Glomerular endothelial cell (primary cell): ENCODE measurements at places on chromosomes 12 and 14. TPM values are rescaled to one million over a fixed set of nuclear protein-coding genes. Genes with fewer than 3 reads are reported as not detected.

The PTCSC3 gene
- total RNA-seq = not detected in 2 replicates

The BATF gene
- not detected in 2 replicates for total RNA-seq

The SLC6A12 gene
- total RNA-seq = 0.70 and 0.92 TPM in 2 replicates

The CLEC4C gene
- not detected in 2 replicates for total RNA-seq

The SLC38A4 gene
- total RNA-seq = 0.10 TPM in 1 of 2 replicates, not detected in the other

The CAPRIN2 gene
- 20.6 and 22.9 TPM in 2 replicates for total RNA-seq

The TPH2 gene
- total RNA-seq = not detected in 2 replicates

The DNAH10 gene
- total RNA-seq = not detected in 2 replicates

The LAG3 gene
- total RNA-seq = not detected in 2 replicates

The KIF26A gene
- total RNA-seq = 8.0 and 19.8 TPM in 2 replicates

The RND1 gene
- 4.7 and 14.9 TPM in 2 replicates for total RNA-seq

The SIX4 gene
- 4.8 and 6.4 TPM in 2 replicates for total RNA-seq

The TMTC1 gene
- 1.2 and 4.7 TPM in 2 replicates for total RNA-seq

The ACOT2 gene
- total RNA-seq = 18.6 and 24.7 TPM in 2 replicates

The DTX1 gene
- total RNA-seq = 0.34 and 3.2 TPM in 2 replicates

The CCDC175 gene
- not detected in 2 replicates for total RNA-seq

The TESPA1 gene
- total RNA-seq = not detected in 2 replicates

The C12orf56 gene
- total RNA-seq = not detected in 2 replicates

The MAGOHB gene
- total RNA-seq = 8.7 and 19.7 TPM in 2 replicates

The SLC6A13 gene
- total RNA-seq = not detected in 2 replicates

The HCAR2 gene
- not detected in 2 replicates for total RNA-seq

The RNF212B gene
- not detected in 2 replicates for total RNA-seq

The SYT1 gene
- total RNA-seq = 9.6 and 13.2 TPM in 2 replicates

The TROAP gene
- 4.7 and 11.4 TPM in 2 replicates for total RNA-seq

The PLCZ1 gene
- not detected in 2 replicates for total RNA-seq

The FAM186B gene
- total RNA-seq = 0.05 and 0.12 TPM in 2 replicates

The ANKRD13A gene
- 33.3 and 62.4 TPM in 2 replicates for total RNA-seq

The ANO4 gene
- 0.05 and 1.6 TPM in 2 replicates for total RNA-seq

The CLMN gene
- total RNA-seq = 2.6 and 3.0 TPM in 2 replicates

The NTN4 gene
- 104 and 211 TPM in 2 replicates for total RNA-seq

The TMEM229B gene
- 1.6 and 2.9 TPM in 2 replicates for total RNA-seq

The SPTB gene
- 0.10 and 0.23 TPM in 2 replicates for total RNA-seq

The DEGS2 gene
- total RNA-seq = not detected in 2 replicates

The DDN gene
- 0.10 and 0.12 TPM in 2 replicates for total RNA-seq

The BCAT1 gene
- total RNA-seq = 117 and 130 TPM in 2 replicates
